ENCODE measurements at places on chromosomes 7 and 10.

DNA sequence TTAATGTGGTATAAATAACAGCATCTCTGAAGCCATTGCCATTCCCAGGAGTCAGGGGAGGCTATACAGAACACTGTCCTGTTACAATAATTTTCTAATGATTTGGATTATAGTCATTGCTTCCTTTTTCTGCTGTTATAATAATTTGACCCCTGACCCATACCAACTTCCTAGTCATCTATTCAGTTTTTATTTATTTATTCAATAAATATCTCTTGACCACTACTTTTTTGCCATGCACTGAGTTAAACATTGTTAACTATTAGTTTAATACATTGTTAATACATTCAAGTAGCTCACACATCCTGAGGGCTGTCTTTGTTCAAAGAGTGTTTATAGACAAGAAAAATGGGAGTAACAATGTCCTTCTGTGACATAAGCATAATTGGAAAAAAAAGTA lies 235.5 kb upstream of the MEOX2 start:
- DNase-seq, result no peak

- no peak for DNase-seq
These were observed 5.8 kb downstream of the MCU start for GRCh38 chr10:72697716-72698115.

DNA sequence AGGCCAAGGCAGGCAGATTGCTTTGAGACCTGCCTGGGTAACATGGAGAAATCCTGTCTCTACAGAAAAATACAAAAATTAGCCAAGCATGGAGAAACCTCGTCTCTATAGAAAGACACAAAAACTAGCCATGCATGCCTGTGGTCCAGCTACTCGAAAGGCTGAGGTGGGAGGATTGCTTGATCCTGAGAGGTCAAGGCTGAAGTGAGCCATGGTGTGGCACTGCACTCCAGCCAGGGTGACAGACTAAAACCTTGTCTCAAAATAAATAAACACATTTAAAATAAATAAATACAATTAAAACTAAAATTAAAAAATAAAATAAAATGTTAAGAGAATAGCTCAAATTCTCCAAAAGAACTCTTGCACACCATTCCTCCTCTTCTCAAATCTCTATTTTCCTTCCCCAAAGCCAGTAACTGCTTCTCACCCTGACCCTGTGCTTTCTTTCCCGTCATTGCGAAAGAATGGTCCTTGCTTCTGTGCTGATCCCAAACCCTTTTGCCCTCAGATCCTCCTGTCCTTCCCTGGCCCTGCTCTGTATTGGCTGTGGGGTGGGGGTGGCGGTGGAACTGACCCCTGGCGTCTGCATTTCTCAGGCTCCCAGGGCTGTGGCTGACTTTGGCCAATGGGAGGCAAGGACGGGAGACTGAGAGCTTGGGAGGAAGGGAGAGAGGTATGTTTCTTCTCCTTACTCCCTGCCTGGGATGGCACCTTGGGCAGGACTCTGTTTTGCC lies 12.4 kb downstream of the SRGN start:
- no peak for DNase-seq

GRCh38 chr10:85888004-85888403 lies 478.6 kb downstream of the GRID1 start:
- no peak for DNase-seq

DNA sequence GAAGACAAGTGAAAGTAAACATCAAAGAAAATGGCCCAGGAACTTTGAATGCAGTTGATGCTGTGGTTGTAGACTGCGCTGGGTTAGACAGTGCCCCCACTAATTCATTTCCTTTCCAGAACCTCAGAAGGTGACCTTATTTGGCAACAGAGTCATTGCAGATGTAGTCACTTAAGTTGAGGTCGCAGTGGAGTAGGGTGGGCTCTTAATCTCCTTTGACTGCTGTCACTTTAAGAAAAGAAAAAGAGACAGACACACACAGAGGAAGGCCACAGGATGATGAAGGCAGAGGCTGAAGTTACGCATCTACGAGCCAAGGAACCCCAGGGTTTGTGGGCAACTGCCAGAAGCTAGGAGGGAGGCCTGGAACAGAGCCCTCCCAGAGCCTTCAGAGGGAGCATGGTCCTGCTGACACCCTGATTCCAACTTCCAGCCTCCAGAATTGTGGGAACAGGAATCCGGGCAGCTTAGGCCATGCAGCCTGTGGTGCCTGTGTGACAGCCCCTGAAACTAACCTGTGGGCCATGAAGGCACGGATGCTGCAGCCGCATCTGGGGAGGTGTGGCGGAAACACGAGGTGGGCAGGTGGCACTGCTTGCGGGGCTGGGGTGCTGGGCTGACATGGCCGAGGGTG lies 107.6 kb downstream of the PRKAG2 start:
- no peak for DNase-seq

GRCh38 chr7:144713850-144714249 lies 122.0 kb downstream of the TPK1 start:
- DNase-seq, result no peak

- DNase-seq, result no peak
These were observed 51.2 kb upstream of the NRP1 start for GRCh38 chr10:33385686-33386085.

GRCh38 chr10:68242051-68242450 lies 10.1 kb upstream of the ATOH7 start:
- DNase-seq, result no peak

GRCh38 chr7:88109612-88110011 lies 110.2 kb downstream of the SRI start:
- no peak for DNase-seq

DNA sequence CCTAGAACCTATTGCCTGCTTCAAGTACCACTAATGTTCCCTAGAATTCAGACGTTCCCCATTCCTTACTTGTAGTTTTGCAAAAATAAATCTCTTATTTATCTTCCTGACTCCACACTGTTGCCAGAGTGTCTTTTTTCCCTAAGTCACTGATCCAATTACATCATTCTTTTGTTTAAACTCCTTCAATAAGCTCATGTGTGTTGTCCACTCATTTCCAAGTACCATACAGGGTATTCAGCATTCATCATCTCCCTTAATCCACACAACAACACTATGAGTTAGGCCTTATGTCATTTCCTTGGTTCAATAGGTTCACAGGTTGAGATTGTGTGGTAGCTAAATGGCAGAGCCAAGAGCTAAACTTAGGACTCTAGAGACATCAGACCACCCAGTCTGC lies 119.9 kb upstream of the RHOBTB1 start:
- no peak for DNase-seq

GRCh38 chr7:157483971-157484410 lies 147.2 kb downstream of the DNAJB6 start:
- DNase-seq, result no peak

All from right renal pelvis (tissue), 4 donors.